CD4-positive, alpha-beta memory T cell (primary cell): ENCODE measurements at places on chromosomes 6 and 20. TPM values are rescaled to one million over a fixed set of nuclear protein-coding genes. Genes with fewer than 3 reads are reported as not detected.

GRCh38 chr20:42270539-42270938, 652.4 kb upstream of the CHD6 start:
- no peak overlapping the region for H3K27ac ChIP-seq
- no peak overlapping the region for H3K4me3 ChIP-seq
- no peaks in the 10 kb centered on the region for H3K27me3 ChIP-seq
- no peak for DNase-seq
- H3K4me1 ChIP-seq, result no peaks in the 10 kb centered on the region

GRCh38 chr20:59300333-59301081, at the start of gene EDN3:
EDN3 (plus strand) TSS chr20:59300611; CDS start chr20:59300813, 202 bp downstream.
- no peak within 1 kb of the TSS for H3K4me3 ChIP-seq
- peaks cover 14% of the 10 kb centered on the region for H3K27me3 ChIP-seq
- no peaks in the 10 kb centered on the region for H3K4me1 ChIP-seq
- H3K36me3 ChIP-seq, result no peaks in the 10 kb centered on the region
- DNase-seq, result no peak

DNA sequence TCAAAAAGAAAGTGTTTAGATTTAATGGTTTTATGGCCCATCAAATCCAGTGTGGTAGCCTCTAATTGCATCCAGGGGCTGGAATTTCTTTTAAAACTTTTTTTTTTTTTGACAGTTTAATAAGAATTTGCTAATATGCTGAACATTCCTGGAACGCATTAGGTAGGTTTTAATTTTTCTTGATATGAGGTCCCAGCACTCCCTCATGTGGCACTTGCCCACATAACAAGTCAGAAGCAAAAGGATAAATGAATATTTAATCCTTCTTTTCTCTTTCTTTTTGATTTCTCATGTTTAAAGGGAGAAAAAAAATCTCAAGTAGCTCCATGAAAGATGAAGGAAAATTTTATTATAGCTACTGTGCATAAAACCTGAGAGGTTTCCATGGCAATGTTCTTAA, 13.5 kb downstream of the HAO1 start:
- no peaks in the 10 kb centered on the region for H3K4me1 ChIP-seq
- H3K4me3 ChIP-seq, result no peak overlapping the region
- H3K27me3 ChIP-seq, result no peaks in the 10 kb centered on the region

- H3K27me3 ChIP-seq, result no peaks in the 10 kb centered on the region
- no peak for DNase-seq
- no peak overlapping the region for H3K4me3 ChIP-seq
Observed at GRCh38 chr20:24954566-24954965, 5.5 kb downstream of the CST7 start.

DNA sequence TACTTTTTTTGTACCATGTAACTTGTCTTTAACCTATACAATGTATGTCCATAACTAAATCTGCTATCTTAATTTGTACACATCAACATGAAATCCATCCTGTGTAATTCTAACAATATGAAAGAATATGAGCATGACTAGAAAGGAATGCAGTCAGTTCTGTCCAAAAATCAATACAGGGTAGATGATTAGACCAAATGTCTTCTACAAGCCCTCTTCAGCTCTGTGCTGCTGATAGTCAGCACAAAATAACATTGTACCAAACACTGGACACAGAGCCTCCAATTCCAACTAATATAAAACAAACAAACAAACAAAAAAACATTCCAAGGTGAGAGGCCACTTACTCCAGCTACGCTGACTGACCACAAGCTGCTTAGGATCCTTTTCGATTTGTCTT, 301.4 kb upstream of the IRAK1BP1 start:
- no peaks in the 10 kb centered on the region for H3K27me3 ChIP-seq
- no peak overlapping the region for H3K27ac ChIP-seq
- H3K36me3 ChIP-seq, result no peaks in the 10 kb centered on the region
- no peaks in the 10 kb centered on the region for H3K4me1 ChIP-seq
- no peak overlapping the region for H3K4me3 ChIP-seq

- H3K27ac ChIP-seq, result no peak within 1 kb of the TSS
- no peaks in the 10 kb centered on the region for H3K36me3 ChIP-seq
- peaks cover 13% of the 10 kb centered on the region for H3K4me1 ChIP-seq
Observed at GRCh38 chr20:45469336-45470261, at the start of gene WFDC2. WFDC2 (plus strand) TSS chr20:45469753; CDS start chr20:45469782, 29 bp downstream.

DNA sequence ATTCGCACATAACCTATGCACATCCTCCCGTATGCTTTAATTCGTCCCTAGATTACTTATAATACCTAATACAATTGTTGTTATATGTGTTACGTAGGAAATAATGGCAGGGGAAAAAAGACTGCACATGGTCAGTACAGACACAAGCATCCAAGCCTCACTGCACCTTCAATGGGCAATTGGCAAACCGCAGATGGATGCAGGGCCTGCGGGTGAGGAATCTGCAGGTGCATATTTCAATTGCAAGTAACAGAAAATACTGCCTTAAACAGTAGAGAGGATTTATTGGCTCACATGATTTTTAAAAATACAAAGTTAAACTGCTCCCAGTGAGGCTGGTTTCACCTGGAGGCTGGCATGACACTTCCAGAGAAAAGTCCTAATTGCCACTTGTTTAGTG, 142.1 kb upstream of the MLN start:
- no peak for DNase-seq
- no peak overlapping the region for H3K27ac ChIP-seq
- H3K4me3 ChIP-seq, result no peak overlapping the region
- no peaks in the 10 kb centered on the region for H3K27me3 ChIP-seq
- no peaks in the 10 kb centered on the region for H3K36me3 ChIP-seq

GRCh38 chr20:5864873-5865587, 85.3 kb downstream of the TRMT6 start:
- no peaks in the 10 kb centered on the region for H3K36me3 ChIP-seq
- H3K27me3 ChIP-seq, result no peaks in the 10 kb centered on the region
- peak; percentile 25 for DNase-seq
- H3K27ac ChIP-seq, result no peak overlapping the region
- H3K4me3 ChIP-seq, result no peak overlapping the region

- H3K27me3 ChIP-seq, result no peaks in the 10 kb centered on the region
- no peak overlapping the region for H3K27ac ChIP-seq
- no peaks in the 10 kb centered on the region for H3K4me1 ChIP-seq
- no peak for DNase-seq
Observed at GRCh38 chr6:34560366-34561226, 4.5 kb upstream of the SPDEF start.

Gene EPPIN
- not detected for total RNA-seq

Gene FAM217A
- not detected for total RNA-seq

Gene BPIFB1
- total RNA-seq, result not detected
